ENCODE measurements at places on chromosomes 5 and 9.
A peak's percentile ranks its signal among the peaks of the same experiment; 100 is the strongest.

- peak; percentile 76 for DNase-seq
Observed at GRCh38 chr9:6123416-6123815, 92.2 kb upstream of the IL33 start.

DNA sequence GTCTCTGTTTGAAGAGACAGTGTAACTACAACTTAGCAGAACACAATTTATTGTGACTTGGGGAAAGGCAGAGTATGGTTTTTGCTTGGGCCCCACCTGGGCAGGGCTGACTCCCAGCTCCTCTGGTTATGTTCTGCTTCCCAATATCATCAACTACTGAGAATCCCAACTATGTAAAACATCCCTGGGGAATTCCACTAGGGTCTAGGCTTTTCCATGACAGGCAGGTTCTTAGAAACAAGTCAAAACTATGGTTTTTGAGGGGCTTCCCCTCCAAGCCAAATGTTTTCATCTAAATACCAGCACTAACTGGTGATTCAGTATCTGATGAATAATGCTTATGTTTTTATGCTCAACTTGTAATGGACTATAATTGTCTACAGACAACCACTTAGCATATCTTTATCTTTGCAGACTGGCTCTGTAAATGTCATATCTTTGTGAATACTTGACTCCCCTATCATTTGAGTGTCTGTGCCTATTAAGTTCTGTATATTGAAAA lies 409.5 kb downstream of the PDE4D start:
- DNase-seq = no peak

DNA sequence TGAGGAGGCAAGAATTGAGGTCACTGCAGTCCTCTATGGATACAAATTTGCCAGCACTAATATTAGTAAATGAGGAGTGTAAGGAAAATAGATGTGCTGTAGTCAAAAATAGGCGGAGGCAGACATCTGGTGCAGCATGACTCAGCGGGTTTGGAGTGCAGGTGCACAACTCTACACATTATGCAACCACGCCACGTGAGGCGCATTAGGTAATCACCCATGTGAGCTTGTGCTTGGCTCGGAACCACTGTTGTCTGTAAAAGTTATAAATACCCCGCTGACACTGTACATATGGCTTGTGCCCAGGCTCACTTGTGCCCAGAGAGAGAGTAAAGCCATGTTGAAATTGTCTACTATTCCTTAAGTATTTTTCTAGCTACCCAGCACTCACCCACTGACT lies 623.5 kb upstream of the NUDT12 start:
- DNase-seq = no peak

GRCh38 chr5:134994560-134995156 lies 27.0 kb downstream of the CATSPER3 start:
- DNase-seq = no peak

- peak; percentile 81 for DNase-seq
Observed at GRCh38 chr9:127204771-127205470, 59.7 kb upstream of the GARNL3 start.

- DNase-seq = no peak
Observed at GRCh38 chr9:113616621-113617496, 153.3 kb downstream of the RGS3 start.

DNA sequence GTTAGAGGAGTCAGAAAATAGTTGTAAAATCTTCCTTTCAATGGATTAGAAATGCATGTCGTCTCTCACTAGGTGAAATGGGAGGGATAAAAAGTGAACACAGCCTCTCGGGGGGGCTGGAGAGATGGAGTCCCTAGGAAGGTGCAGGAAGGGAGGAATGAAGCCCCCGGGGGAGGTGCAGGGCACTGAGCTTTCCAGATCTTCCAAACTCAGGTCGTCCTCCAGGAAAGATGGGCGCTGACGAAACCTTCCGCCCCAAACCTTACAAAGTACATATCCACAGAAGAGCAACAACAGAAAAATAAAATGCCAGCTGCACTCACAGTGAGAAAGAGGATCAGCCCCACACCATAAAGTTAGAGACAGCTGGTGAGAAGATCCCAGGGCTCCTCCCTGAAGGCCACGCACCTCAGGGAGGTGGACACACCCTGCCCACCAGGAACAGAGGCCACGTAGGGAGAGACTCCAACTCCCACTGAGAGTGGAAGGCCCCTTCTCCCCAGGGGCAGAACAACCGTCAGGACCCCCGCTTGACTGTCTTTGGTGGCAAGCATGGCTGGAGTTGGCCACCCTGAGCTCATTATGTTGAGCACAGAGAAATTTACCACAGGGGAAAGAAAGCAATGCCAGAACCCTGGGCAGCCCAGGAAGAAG lies 174.3 kb downstream of the AUH start:
- no peak for DNase-seq

- DNase-seq = no peak
Observed at GRCh38 chr5:178991190-178992145, 3.7 kb downstream of the GRM6 start.

DNA sequence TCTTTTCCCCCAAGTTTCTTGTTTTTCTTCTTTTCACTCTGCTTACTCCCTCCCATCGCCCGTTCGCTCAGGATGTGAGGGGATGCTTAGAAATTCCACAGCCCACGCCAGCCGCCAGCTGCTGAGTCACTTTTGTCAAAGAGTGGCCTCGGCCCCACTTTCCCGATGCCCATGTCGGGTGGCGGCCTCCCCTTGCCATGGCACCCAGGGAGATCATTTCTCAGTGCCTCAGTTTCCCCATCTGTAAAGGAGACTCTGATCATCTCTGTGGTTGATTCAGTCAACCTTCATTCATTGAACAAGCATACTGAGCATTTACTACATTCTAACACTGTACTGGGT lies 353 bp upstream of the PDGFRB start:
- DNase-seq = no peak

DNA sequence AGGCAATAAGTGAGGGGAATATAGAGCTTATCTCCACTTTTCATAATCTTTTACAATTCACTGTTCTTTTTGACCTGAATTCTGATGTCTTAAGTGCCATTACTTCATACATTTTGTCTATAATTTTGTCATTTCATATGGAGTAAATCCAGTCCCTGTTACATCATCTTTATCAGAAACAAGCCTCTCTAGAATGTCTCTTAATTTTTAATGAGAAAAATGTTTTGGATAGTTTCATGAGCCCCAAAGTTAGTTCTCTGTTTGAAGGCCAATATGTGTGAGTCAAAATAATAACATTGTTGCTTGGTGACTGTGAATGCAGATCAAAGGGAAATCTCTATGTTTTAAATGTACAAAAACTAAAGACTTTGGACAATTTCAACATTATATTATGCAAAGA lies 329.6 kb upstream of the ARRDC3 start:
- DNase-seq = no peak

DNA sequence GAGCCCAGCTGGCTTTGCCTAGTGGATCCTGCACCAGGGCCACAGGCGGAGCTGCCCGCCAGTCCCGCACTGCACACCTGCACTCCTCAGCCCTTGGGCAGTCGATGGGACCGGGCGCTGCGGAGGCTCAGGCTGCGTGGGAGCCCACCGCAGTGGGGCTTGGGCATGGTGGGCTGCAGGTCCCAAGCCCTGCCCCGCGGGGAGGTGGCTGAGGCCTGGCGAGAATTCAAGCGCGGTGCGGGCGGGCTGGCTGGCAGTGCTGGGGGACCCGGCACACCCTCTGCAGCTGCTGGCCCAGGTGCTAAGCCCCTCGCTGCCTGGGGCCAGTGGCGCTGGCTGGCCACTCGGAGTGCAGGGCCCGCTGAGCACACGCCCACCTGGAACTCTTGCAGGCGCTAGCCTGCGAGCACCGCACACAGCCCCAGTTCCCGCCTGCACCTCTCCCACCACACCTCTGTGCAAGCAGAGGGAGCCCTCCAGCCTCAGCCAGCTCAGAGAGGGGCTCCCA lies 125.7 kb upstream of the OTULINL start:
- no peak for DNase-seq

GRCh38 chr5:143606043-143606752 lies 202.7 kb upstream of the NR3C1 start:
- no peak for DNase-seq

DNA sequence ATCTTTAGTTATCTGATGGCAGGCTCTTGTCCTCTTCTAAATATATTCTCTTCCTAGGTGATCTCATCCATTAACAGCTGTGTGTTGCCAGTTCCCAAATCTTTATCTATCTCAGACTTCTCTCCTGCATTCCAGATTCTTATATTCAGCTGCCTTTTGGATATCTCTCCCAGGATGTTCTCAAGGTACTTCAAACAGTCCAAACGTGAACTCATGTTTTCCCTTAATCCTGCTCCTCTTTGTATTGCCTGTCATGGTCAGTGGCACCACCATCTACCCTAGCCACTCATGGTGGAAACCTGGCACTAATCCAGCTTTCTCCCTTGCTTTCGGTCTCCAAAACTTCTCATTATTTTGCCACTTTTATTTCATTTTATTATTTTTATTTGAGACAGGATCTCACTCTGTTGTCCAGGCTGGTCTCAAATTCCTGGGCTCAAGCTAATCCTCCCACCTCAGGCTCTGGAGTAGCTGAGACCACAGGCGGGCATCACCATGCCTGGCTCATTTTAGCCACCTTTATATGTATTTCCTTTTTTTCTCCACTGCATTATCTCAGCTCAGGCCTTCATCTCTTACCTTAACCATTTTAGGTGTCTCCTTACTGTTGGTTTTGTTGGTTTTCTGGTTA lies 3.8 kb downstream of the ZFYVE16 start:
- peak; percentile 28 for DNase-seq

GRCh38 chr5:84796399-84796798 lies 411.7 kb upstream of the EDIL3 start:
- no peak for DNase-seq

DNA sequence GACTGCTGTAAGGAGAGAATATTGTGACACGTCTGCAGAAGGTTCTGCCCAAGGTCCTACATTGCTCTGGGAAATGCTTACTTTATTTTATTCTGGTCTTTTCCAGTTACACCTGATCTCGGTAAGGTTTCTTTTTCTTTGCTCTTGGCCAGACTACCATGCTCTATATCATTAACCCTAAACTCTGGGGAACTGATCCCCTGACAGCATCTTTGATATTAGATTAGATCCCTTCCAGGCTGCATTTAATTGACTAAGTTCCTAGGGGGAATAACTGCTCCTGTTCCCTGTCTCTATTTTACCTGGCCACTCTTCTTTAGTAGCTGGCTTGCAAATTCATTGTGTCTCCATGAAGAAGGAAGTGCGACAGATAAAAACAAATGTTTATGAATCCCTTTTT lies 243.5 kb downstream of the MAT2B start:
- no peak for DNase-seq

- no peak for DNase-seq
Observed at GRCh38 chr9:90014421-90014820, 409.6 kb downstream of the GADD45G start.

- DNase-seq = no peak
Observed at GRCh38 chr9:137310189-137311052, 8.3 kb upstream of the NRARP start.

DNA sequence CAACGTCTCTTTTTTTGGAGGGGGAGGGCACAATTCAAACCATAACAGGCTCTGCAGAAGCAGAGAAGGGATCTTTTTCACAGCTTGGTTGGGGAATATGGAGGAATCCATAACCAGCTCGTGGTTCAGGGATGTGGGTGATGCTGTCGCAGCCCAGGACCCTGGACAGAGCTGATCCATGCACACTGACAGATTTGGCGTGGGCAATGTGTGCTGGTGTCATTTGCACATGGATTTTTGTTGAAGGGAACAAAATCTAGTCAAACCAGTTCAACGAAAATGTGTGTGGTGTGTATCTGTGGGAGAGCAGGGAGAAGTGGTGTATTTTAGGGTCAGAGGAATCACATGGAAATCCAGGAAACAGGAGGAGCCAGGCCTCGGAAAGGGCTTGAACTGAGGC lies 4.2 kb downstream of the DOCK2 start:
- no peak for DNase-seq

- no peak for DNase-seq
Observed at GRCh38 chr9:85453850-85454249, 287.9 kb downstream of the AGTPBP1 start.

GRCh38 chr5:138972230-138972629 lies 97.1 kb upstream of the LRRTM2 start:
- peak; percentile 61 for DNase-seq

- peak; percentile 46 for DNase-seq
Observed at GRCh38 chr9:16679327-16679821, 191.1 kb downstream of the BNC2 start.

- DNase-seq = peak; percentile 82
Observed at GRCh38 chr5:113487781-113488644, at the start of gene MCC. MCC (minus strand) TSS chr5:113488453.

- peak; percentile 39 for DNase-seq
Observed at GRCh38 chr5:115098041-115098702, 71.5 kb downstream of the TRIM36 start.

DNA sequence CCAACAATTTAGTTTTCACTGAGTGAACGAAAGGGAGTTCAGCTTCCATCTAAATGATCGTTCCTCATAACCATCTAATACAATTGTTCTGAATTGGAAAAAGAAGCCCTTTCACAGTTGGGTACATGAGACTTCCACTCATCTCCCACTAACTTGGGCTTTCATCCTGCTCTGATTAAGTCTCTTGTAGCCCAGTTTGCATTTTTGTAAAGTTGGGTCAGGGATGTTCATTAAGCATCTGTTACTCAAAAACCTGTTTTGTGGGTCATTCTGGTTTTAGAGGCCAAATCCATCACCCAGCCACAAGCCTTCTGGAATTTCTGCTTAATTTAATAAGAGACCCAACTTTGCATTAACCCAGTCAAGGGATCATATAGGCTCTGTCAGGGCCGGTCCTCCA lies 385.3 kb downstream of the BNC2 start:
- DNase-seq = no peak

GRCh38 chr9:124869466-124869985 lies 7.6 kb downstream of the ARPC5L start:
- no peak for DNase-seq

- no peak for DNase-seq
Observed at GRCh38 chr9:132627594-132627993, 42.2 kb downstream of the DDX31 start.

DNA sequence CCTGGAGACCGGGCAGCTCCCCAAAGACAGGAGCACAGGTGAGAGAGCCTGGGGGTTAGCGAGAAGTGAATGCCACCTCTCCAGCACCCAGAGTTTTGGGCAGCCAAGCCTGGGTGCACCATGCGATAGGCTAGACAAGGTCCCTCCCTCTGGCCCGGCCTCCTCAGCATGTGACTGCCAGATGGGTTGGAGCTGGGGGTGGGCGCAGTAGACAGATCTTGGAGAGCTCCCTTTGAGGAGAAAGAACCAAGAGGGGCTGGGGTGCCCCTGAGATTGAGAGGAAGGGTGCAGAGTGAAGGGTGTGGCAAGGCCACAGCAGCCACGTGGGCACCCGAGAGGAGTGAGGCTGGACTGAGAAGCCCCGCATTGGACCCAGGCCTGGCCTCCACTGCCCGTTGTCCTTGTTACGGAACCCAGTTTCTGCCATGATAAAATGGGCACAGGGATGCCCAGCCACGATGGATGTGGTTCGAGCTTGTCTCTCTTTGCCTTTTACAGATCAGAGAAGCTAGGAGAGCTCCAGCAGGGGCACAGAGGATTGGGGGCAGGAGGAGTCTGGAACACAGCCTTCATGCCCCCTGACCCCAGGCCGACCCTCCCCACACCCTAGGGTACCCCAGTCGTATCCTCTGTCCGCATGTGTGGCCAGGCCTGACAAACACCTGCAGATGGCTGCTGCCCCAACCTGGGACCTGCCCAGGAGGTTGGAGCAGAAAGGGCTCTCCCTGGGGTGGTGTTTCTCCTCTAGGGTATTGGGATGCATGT lies 1.4 kb downstream of the TMEM141 start:
- no peak for DNase-seq

- DNase-seq = no peak
Observed at GRCh38 chr5:58466939-58467338, 7.1 kb upstream of the PLK2 start.
